ENCODE measurements at places on chromosomes 16 and 17. TPM values are rescaled to one million over a fixed set of nuclear protein-coding genes. Genes with fewer than 3 reads are reported as not detected.
A peak's percentile ranks its signal among the peaks of the same experiment; 100 is the strongest.

Gene CHTF18
- 85.9 TPM for total RNA-seq

Gene PPM1E
- total RNA-seq: not detected

- no peak for DNase-seq
Measured at GRCh38 chr16:70551788-70552187, 28.2 kb downstream of the SF3B3 start.

DNA sequence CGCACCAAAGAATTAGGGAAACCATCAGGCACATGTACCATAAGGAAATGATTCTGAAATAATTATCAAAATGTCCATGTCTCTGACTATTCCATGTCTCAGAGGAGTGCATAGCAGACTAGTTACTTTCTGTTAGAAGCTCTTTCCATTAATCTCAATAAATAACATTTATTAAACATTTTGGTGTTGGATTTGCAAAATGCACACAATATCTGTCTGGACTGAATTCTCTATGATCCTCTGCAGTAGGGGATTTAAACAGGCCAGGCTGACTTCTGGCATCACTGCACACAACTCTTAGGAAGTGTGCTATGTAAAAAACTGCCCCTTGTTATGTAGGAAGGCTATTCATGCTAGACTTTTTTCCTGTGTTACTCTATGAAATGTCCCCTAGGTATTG is 283.3 kb upstream of the CDH5 start:
- DNase-seq: no peak

DNA sequence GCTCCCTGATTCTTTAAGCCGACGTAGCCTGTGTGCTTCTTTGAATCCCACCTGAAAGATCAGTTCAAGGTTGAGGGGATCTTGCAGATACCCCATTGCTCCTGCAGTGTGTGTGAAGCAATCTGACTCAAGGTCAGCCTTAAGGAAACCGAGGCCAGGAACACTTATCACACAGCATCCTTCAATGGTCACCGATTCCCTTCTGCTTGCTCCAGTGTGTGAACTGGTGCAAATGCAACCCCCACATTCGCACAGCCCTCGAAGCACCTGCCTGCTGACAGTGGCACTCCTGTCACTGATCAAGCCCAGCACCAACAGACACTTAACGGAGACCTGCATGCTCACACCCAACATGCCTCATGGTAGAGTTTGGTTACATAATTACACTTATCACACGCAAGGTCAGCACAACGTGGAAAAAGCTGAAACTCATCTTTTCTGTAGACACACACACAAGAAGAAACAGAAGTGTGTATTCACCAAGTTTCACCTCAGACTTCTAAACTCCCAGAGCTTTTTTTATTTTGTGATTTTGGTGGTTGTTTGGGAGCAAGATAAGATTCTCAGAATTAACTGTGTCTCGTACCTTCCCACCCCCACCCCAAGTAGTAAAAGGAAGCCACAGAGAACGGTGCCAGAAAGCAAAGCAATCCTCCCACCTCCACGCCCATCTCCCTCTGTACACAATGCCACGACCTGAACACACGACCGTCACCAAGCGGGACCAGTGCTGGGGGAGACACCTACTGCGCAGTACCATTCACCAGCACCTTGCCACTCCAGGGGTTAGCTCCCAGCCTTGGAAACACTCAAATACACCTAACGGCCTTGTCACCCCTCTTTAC is 37.2 kb downstream of the LITAFD start:
- DNase-seq: peak; percentile 34

Data from activated CD4-positive, alpha-beta T cell treated with anti-CD3 and anti-CD28 coated beads, Interleukin-2, amount 10 ng/mL, durations not matched to agents 7 days and 5 days (primary cell).